NCI-H526 treated with DMSO at 0.1 percent for 48 hours (cell line): ENCODE measurements at places on chromosomes 2 and 18.

DNA sequence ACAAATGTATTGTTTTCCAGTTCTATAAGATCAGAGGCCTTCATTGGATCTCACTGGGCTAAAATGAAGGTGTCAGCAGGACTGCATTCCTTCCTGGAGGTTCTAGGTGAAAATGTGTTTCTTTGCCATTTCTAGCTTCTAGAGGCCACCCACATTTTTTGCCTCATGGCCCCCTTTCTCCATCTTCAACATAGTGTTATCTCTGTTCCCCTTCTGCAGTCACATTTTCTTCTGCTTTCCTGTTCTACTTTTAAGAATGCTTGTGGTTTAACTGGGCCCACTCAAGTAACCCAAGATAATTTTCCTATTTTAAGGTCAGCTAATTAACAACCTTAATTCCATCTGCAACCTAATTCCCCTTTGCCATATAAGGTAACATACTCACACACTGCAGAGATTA is 36.1 kb downstream of the METTL21A start:
- no peak for DNase-seq

- no peak for DNase-seq
These were observed 4.3 kb downstream of the UGT1A9 start for GRCh38 chr2:233676046-233676445.

GRCh38 chr18:5546660-5547059 is 2.9 kb upstream of the EPB41L3 start:
- no peak for DNase-seq

DNA sequence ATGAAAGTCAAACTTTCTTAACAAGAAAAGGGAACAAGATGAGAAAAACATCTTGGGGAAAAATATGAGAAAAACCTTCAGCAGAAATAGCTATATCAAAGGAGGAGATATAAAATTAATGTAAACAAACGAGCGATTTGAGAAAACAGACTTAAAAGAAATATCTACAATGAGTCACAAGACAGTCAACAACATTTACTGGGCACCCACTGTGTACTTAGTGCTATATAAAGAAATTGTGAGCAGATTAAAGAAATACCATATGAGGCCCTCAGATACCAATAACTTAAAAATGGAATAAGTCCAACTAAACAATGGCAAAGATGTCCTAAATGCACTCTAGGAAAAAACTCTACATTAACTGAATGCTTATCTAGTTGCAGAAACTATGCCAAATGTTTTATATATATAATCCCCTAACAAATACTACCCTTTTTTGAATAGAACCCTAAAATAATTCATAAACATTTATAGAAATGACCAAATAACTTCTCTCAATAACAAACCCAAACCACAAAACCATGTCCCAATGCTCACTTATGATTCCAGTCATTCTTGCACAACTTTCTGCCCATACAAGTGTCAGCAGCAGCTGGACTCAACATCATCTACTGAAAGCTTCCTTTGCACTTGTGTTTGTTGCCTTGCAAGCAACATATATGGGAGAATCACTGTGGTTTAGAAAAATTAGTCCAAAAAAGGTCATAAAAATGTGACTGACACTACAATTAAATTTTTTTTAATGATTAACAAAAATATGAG is 83.5 kb downstream of the COBLL1 start:
- DNase-seq = no peak

DNA sequence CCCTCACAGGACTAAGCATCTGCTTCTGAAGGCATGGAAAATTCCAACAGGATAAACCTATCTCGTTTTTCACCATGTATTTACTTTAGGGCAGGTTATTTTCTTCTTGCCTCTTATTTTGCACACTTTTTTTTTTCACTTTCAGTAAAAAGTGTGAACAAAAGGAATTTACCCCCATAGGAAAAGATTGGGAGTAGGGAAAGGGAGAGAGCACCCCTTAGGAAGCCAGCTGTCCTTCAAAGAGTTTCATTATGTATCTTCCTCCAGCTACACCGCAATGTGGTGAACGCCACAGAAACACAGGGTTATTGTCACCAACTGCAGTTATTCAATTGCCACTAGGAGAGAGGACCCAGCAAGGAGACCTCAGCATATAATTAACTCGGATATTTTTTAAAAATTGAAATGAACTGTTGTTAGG is 286.2 kb upstream of the VRK2 start:
- peak; percentile 54 for DNase-seq

DNA sequence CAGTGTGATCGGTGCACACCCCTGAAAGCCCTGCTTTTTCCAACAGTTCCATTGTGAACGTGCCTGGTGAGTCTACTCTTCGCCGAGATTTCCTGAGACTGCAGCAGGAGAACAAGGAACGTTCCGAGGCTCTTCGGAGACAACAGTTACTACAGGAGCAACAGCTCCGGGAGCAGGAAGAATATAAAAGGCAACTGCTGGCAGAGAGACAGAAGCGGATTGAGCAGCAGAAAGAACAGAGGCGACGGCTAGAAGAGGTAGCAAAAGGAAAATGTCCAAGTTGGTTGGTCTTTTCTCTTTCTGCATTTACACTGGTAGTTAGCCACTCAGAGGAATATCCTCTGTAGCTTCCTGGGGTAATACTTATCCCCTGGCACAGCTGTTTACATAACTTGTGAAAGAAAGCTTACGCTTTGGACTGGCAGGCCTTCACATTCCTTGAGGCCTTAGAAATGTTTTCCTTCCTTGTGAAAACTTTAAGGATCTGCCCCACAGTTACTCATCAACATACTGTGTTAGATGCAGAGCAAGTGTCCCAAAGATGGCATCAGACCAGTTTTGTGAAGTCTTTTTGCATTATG is 146.6 kb downstream of the MAP4K4 start:
- DNase-seq = no peak

- DNase-seq = no peak
These were observed 29.6 kb upstream of the IL1R1 start for GRCh38 chr2:102112692-102113665.

DNA sequence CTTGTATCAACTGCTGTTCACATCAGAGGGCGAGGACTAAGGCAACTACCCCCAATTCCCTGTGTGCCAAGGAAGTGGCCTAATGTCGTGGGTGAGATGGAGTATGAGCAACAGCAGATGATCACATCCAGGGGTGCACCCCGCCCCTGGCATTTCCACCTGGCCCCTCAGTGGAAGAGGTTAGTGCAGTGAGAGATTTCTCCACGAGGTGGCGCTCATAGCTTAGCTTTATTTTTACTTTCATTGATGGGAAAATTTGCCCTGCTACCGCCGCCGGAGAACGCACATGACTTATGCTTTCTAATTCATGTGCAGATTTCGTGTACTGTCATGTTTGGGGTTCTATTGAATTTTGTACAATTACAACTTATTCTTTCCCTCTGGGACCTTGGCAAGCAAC is 470.6 kb upstream of the MEX3C start:
- DNase-seq = peak; percentile 12
